GM12865 (cell line): ENCODE measurements at places on chromosomes 12 and 14.

DNA sequence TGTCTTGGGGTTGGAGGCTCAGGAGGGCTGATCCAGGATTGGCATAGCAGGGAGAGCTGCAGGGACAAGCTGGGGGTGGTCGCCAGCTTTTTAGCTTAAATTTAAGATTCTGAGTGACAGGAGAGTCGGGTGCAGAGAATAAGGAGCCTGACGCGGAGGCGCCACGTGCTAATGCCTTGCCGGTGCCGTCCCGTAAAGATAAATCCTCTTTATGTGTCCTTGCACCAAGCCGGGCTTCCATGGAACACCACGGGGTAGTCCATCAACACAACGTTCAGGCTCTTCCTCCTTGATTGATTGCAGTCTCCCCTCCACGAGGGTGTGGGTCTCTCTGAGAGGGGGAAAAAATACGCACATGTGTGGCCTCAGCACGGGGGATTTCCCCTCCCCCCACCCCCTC is 3.9 kb downstream of the DLK1 start:
- DNase-seq, result no peak

GRCh38 chr14:94935706-94936300 is 165.9 kb upstream of the GSC start:
- no peak for DNase-seq

- no peak for DNase-seq
Measured at GRCh38 chr12:33432992-33433391, 6.6 kb downstream of the SYT10 start.

- no peak for DNase-seq
Measured at GRCh38 chr12:84982888-84983287, 53.2 kb downstream of the TSPAN19 start.

GRCh38 chr14:101008631-101009336 is 105.3 kb upstream of the RTL1 start:
- DNase-seq, result no peak

DNA sequence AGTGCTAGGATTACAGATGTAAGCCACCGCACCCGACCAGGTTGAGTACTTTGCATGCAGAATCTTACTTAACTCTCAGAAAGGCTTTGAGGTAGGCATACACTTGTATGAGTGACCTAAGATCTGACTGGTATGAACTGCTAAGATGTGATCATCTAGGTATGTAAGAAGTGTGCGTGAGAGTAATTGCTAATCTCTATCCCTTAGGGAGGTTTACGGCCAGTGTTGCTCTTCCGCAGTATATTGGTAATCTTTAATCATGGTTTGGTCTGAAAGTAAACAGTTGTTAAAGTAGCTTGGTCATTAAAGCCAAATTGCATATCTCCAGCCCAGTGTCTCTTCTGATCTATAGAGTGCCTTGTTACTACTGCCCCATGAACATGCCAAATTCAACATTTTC is 7.8 kb downstream of the UNG start:
- DNase-seq, result no peak

DNA sequence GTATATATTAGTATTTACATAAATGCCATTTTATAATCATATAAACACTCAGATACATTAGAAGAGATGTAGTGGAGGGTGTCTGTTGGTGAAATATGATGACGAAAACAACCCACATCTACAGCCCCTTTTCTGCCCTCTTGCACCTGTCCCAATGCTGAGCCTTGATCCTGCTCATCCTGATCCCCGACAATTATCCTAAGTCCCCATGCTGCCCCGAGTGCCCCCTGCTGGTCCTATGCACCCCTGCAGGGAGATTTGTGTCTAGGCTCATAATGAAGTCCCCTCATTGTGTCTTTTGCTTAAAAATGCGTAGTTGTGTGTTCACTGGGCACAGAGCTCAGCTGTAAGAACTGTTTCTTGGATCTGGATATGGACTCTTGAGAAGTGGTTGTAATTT is 554.5 kb downstream of the TMEM121 start:
- no peak for DNase-seq

DNA sequence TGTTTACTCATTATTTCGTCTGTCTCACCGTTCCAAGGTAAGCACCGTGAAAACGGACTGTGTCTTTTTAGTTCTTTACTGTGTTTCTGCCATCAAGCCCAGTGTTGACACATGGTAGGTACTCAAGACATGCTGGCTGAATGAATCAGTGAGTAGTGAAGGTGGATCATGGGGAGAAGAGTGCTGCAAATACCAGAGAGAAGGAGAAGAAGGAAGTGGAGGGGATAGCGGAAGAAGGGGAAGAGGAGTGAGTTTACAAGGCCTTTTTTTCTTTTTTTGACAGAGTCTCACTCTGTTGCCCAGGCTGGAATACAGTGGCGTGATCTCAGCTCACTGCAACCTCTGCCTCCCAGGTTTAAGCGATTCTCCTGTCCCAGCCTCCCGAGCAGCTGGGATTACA is 54.6 kb downstream of the ETV6 start:
- no peak for DNase-seq

DNA sequence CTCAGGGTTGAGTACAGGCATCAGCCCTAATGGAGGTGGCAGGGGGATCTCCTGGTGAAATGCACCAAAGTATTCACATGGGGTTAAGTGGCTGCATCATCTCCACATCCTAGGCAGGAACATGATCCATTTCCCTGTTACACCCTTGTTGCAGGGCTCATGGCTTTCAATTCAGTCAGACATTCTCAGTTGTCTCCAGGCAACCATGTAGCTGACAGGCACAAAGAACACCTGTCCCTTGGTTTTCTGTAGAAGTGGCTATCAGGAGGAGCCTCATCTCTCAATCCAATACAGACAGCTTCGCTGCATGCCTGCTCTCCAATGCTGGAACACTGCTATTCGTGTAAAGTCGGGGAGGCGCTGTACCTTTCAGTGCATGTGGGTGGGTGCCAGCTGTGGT is 299.0 kb upstream of the FOXG1 start:
- no peak for DNase-seq

GRCh38 chr12:124696693-124697476 is 129.5 kb upstream of the NCOR2 start:
- DNase-seq, result no peak

GRCh38 chr12:131011165-131012079 is 57.7 kb downstream of the ADGRD1 start:
- DNase-seq, result no peak

DNA sequence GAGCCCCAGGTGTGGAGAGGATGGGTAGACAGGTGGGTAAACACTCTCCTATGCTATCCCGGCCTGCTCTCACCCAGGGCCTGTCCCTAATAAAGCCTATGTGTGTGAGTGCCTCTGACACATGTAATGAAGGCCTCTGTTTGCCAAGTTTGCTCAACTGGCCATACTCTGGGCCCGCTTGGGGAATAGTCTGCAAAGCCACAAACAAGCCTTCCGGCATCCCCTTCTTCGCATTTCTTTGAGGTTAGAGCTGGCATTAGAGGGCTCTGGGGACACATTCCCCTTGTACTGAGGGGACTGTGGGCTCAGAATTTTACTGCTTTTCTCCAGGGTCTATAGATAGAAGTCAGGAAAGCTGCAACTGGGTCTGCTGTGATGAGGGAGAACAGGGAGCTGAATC is 240.5 kb downstream of the C12orf75 start:
- no peak for DNase-seq
